ENCODE measurements at places on chromosomes 16 and 17.

DNA sequence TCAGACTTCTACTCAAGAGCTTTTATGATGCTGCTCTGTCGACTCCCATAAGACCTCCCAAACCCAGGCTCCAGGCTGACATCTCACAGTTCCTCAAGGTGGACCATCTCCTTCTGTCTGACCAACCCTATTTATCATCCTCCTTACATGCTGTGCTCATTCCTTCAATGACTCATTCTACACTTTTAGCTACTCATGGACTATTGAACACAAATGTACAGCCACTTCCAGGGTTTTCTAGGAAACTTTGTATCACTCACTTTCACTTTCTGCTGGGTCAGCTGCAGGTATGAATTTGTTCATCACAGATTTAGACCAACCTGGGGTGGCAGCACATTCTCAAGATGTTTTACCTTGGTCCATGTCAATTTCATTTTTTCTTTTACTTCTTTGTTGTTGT is 162.4 kb upstream of the FAM20A start:
- no peak for DNase-seq

- DNase-seq = no peak
Measured at GRCh38 chr16:46783800-46784199, 35.7 kb upstream of the MYLK3 start.

DNA sequence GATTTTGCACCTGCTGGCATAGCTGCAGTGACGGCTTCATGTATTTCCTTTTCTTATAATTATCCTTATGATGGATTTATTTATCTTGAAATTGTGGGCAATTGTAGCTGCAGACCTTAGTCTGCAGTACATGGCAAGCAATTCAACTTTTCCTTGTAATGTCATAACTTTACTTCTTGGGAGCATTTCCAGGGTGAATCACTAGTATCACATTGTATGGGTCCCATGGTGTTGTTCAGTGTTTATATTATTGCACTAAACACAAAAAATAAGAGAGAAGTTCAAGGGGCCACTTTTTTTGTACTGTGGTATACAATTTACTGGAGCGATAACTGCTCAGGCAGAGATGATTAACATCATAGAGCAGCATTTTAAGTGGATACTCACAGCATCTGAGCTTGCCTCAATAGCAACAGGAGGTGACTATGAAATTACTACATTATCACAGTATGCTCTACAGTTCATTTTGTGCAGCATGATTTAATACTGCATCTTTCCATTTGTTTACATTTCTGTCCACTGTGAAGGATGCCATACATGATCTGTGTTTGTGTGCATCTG is 169.5 kb downstream of the STX8 start:
- no peak for DNase-seq

- DNase-seq = no peak
Measured at GRCh38 chr16:50900391-50900942, 158.6 kb downstream of the CYLD start.

- DNase-seq = peak; percentile 8
Measured at GRCh38 chr17:6491071-6491700, 46.9 kb downstream of the PIMREG start.

DNA sequence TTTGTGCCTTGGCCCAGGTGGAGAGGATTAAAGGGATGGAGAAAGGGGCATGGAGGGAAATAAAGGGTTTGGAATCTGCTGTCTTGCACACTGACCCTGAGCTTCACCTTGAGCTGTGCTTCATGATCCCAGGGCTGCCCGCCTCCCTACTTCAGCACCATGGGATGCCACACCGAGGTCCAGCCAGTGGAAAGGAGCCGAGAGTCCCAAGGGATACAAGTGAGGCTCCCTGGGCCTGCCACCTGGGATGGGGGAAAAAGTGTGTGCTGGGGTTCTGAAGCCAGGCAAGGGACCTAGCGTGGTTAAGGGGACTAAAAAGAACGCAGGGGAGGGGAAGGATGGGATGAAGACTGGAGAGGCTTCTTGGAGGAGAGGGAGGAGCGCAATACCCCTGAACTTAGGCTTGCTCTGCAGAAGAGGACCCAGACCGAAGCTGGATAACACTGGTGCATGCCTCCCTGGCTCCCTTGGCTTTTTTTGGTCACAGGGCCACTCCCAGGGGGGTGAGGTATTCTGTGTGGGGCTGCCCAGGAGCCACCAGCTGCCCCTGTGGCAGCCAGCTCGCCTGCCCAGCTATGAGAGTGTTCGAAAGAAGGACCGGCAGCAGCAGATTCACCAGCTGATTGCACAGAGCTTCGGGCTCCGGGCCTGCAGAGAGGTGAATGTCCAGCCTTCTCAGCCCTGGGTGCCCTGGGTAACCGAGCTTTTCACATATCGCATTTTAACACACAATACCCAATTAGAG is 7.2 kb downstream of the MRPL27 start:
- DNase-seq = peak; percentile 55
